Left ventricle myocardium superior (tissue), 1 donor: ENCODE measurements at places on chromosomes 5 and 9.
A peak's percentile ranks its signal among the peaks of the same experiment; 100 is the strongest.

GRCh38 chr9:96604004-96604319 lies 15.7 kb downstream of the CDC14B start:
- peak; percentile 45 for DNase-seq

DNA sequence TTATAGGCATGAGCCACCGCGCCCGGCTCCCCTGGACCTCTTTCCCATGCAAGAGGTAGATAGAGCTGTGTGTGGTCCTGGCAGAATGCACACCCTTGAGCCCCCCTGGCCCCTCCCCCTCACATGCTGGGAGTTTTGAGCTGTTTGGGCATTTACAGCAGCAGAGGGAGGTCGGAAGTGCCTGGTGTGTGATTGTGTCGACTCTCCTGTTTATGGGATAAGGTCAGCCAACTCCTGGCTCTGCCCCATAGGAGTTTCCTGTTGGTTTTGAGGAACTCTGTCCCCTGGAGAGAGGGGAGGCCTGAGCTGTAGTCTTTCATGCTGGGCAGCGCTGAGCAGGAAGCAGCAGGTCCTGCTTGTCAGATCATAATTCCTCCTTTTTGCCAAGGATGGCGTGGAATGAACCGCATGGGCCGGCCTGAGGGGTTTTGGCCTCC lies 6.0 kb downstream of the LRRC8A start:
- DNase-seq, result no peak

DNA sequence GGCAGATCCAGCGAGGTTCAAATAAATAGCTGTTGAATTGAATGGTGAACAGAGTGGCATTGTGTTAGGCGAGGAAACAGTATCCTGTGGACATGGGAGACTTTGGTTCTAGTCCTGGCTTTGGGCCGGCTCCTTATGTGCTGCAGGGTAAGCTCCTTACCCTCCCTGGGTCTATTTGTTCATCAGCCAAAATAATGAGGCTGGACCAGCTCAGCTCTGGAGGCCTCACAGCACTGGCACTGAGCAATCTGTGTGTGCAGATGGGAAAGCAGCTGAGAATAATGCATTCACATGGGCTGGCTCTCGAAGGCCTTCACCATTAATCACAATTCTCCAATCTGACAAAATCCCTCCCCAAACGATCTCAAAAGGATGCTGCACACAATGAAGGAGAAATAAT lies 81.9 kb downstream of the APBA1 start:
- no peak for DNase-seq

DNA sequence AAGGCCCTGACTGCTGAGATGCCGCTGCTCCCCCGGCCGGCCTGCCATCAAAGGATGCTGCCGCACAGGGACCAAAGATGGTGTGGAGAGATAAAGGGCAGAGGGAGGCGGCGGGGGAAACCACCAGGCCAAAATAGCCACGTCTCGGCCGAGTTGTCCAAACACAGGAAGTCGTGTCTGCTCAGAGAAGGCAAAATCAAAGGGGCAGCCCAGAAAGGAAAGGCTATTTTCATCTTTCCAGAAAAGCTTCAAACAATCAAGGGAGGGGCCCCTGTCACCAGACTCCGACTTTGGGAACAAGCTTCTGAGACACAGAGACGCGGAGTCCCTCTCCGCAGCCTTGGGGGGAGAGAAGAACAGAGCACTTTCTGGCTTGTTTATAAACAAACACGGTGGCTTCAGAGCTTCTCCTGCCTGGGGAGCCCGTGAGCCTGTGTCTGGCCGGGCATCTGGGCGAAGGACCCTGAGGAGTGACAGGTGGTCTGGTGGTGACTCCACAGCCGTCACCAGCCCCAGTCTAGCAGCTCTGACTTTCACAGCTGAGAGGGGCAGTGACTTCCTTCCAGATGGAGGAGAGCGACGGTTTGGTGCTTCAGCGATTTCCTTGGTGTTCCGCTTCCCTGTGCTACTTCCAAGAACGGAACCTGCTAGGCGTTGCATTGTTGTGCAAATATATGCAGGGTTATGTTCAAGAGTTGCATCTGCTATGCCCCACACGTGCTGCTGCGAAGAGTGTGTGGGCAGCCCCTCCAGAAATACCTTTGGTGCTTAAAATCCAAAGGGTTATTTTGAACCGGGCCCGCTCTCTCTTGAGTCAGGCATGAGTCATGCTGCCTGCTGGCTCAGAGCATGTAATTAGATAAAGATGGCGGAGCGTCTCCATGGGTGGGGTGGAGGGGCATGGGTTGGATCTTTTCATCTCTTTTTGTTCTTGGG lies 24.0 kb downstream of the ADAMTSL2 start:
- no peak for DNase-seq

DNA sequence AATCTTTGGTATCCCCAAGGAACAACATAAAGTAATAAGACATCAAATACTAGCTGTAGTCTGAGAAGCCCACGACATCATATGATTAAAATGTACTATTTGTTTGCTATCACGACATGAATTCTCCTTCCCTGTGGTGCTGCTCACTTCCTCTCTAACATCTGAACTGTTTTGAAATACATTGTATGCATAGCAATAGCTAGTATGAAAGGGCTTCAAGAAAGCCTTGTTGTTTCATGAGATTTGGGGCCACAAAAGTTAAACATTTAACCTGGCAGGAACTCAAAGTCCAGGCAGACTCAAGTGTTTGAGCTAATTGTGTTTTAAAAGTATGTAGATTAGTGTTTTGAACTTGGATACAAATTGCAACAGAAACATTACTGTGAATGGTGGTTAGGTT lies 237.4 kb upstream of the PTGER4 start:
- DNase-seq, result no peak

DNA sequence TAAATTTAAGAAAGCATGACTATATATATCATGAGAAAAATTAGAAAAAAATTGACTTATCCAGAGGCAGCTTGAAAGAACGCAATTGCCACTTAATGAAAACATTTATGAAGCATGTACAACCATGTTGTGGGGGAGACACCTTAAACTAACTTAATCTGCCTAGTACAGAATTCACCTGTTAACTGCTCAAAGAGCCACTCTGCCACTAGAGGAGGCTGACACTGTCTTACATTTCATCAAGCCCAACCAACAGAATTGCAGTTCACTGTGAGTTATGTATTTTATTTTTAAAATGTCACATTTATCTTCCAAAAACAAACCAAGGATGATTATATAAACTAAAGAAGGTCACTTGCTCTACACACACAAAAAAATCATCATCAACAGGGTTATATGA lies 252.9 kb downstream of the MLLT3 start:
- DNase-seq, result no peak

DNA sequence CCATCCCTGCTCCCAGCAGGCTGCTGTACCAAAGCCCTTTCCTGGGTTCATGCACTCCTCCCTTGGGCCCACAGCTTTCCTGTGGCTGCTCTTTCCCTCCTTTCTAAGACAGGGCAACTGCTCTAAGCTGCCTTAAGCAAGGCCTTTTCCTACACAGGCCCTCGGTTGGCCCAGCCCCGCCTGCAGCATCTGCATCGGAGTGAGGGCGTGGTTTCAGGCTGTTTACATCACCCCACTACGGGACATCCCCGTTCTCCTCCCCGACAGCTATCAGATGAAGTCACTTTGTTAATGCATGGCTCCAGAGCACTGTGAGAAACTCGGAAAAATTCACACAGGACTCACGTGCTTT lies 3.4 kb downstream of the DPH7 start:
- no peak for DNase-seq
